Bronchial smooth muscle cell (primary cell): ENCODE measurements at places on chromosomes 5 and 9. TPM values are rescaled to one million over a fixed set of nuclear protein-coding genes. Genes with fewer than 3 reads are reported as not detected.

Gene FKBP15
- 12.6 and 13.7 TPM in 2 replicates for total RNA-seq

Gene TAS2R1
- not detected in 2 replicates for total RNA-seq

Gene AHRR
- 23.8 and 29.2 TPM in 2 replicates for total RNA-seq

Gene C9orf152
- not detected in 2 replicates for total RNA-seq

Gene SHOC1
- under 0.01 TPM in 1 of 2 replicates, not detected in the other for total RNA-seq

Gene TMEM267
- total RNA-seq = 12.8 and 17.5 TPM in 2 replicates

Gene SPINK6
- not detected in 2 replicates for total RNA-seq

Gene RXFP3
- total RNA-seq = not detected in 2 replicates

Gene GADD45G
- 0.32 and 3.3 TPM in 2 replicates for total RNA-seq

Gene UCK1
- 18.0 and 24.2 TPM in 2 replicates for total RNA-seq

Gene HTR1A
- total RNA-seq = not detected in 2 replicates

Gene APBA1
- 5.7 and 9.4 TPM in 2 replicates for total RNA-seq

Gene SOHLH1
- total RNA-seq = not detected in 2 replicates

Gene SMIM3
- 23.5 and 38.1 TPM in 2 replicates for total RNA-seq

Gene PTPN3
- under 0.01 and 0.17 TPM in 2 replicates for total RNA-seq

Gene PCDHB10
- 0.47 and 1.4 TPM in 2 replicates for total RNA-seq

Gene SPAG8
- total RNA-seq = 1.5 and 1.6 TPM in 2 replicates

Gene TNC
- total RNA-seq = 20.2 and 81.0 TPM in 2 replicates

Gene CYSRT1
- 0.17 and 0.63 TPM in 2 replicates for total RNA-seq

Gene SLC45A2
- under 0.01 TPM in 1 of 2 replicates, not detected in the other for total RNA-seq

Gene GNA14
- 0.09 and 0.16 TPM in 2 replicates for total RNA-seq

Gene CNTFR
- not detected in 2 replicates for total RNA-seq

Gene NUTM2F
- total RNA-seq = not detected in 2 replicates

Gene SPATA31A3
- not detected in 2 replicates for total RNA-seq

Gene GKAP1
- 0.43 and 0.47 TPM in 2 replicates for total RNA-seq

Gene ADRA1B
- not detected in 2 replicates for total RNA-seq

Gene SMIM33
- not detected in 2 replicates for total RNA-seq

Gene PCDHB14
- total RNA-seq = 0.63 and 2.6 TPM in 2 replicates

Gene FBN2
- total RNA-seq = 6.4 and 14.7 TPM in 2 replicates

Gene CKMT2
- 1.3 and 3.6 TPM in 2 replicates for total RNA-seq

Gene LHX3
- total RNA-seq = not detected in 2 replicates

Gene MAP1B
- total RNA-seq = 84.5 and 132 TPM in 2 replicates

Gene IL13
- total RNA-seq = 0.16 TPM in 1 of 2 replicates, not detected in the other

Gene VLDLR
- 6.6 and 17.3 TPM in 2 replicates for total RNA-seq

Gene GHR
- total RNA-seq = 2.5 and 3.5 TPM in 2 replicates
